ENCODE measurements at places on chromosomes 5 and 9.

DNA sequence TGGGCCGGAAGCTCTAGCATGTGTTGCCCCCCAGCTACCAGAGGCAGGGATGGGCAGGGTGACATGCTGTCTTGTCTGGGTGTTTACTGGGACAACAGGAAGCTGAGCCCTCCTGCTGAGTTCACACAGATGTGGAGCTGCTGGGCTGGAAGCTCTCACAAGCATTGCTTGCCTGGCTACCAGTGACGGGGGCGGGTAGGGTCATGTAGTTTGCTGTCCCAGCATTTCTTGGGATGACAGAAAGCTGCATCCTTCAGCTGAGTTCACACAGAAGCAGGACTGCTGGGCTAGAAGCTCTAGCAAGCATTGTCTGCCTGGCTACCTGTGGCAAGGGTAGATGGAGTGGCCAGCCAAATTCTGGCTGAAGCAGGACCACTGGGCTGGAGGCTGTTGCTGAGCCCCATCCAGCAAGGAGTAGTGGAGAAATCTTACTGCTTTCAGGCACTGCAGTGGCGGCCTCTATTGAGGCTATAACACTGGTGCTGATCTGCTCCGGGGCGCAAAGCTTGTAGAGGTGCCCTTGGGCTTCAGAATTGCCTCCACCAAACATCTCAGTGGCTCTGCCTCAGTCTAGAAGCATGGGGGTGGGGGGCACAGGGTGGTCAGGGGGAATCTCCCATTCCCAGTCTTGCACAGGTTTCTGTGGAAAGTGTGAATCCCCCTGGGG is 25.1 kb downstream of the POLK start:
- no peak for DNase-seq

GRCh38 chr9:80866121-80866520 is 823.2 kb downstream of the TLE1 start:
- DNase-seq = no peak

DNA sequence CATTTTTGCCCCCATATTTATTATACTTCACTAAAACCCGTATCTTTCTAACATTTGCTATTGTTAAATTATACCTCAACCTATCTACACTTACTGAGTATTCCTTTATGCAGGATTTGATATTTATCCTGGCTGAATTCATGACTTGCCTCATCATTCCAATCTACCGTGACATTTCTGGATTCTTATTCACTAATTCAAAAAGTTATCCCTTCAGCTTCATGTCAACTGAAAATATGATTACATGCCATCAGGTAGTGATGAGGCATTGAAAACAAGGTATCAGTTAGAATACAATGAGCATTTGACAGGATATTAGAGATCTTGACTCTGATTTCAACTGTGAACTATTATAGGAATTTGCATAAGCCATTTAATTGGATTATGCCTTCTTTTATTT is 2171.9 kb upstream of the WWC1 start:
- no peak for DNase-seq

GRCh38 chr5:68484307-68485068 is 268.9 kb downstream of the PIK3R1 start:
- no peak for DNase-seq

DNA sequence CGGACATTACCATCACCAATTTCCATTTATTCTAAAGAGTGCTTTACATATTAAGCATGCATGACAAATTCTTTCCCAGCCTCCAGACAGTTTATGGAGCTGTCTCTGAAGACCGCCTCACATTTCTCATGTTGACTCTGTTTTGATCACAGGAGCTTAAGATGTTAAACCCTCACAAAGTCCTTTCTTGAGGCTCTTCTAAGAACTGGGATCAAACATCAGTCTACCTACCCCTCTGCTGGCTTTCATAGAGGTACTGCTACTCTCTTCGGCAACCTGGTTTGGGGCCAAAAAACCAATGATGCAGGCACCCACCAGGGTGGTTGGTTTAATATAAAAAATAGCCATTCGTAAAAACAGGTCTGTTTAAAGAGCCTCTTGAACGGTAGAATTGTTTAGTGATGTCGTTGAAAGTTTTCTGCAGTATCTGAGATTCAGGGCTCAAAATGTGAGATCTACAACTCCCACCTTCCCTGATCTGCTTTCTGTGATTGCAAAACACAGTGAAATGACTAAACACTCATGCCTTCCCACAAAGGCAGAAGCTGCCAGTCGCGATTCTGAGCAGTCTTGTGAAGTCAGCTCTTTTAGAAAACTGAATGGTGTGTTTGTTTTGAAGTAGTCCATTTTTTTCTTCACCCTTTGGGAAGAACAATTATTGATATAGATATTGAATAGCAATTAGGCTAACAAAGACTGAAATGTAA is 3.5 kb downstream of the RXFP3 start:
- DNase-seq = no peak

DNA sequence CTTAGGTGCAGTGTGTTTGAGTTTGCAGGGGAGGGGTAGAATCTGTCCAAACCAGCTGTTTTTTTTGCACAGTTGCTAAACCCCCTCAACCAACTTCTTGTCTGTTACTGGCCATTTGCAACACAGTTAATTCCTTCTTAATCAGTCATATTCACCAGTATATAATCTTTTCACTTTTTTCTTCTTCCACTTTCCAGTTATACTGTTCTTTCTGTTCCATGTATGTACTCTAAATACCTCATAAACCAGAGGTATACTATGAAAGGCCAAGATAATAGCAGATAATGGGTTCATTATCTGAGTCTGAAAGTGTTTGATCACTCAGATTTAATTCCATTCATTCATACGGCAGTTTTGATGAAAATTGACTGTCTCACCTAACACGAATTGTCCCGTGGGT is 11.1 kb downstream of the SMAD5 start:
- no peak for DNase-seq

GRCh38 chr9:11023201-11023600 is 410.4 kb upstream of the PTPRD start:
- DNase-seq = no peak

DNA sequence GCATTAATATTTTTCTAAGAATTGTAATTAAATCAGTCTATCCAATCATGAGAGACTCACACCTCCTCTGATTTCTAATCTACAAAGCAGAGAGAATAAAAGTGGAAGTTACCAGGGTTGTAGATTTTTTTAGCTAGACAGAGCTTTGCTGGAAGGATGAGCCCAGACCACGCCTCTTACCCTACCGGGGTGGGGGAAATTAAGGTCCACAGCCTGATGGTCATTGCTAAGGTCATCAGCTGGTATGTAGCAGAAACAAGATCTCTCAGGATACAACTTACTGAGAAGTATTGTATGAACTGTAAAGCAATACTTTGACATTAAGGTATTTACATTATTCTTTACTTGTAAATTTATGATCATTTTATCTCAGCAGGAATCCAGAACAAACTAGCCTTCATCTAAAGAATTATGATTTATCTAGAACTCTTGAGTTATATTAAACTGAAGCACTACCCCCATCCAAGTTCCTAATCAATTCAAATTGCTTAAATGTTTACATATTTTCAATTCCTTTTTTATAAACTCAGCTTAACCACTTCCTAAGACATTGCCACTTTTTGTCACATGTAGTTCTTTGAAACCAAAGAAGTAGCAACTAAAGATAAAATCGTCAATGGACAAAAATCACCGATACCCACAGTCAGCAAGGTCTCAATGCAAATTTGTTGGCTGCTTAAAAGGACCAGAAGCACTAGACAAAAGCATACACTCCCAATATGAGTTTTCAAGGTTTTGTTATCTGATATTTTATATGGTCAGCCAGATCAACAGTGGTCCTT is 225.8 kb upstream of the DAPK1 start:
- DNase-seq = no peak

GRCh38 chr5:168135897-168136296 is 155.5 kb upstream of the WWC1 start:
- no peak for DNase-seq

DNA sequence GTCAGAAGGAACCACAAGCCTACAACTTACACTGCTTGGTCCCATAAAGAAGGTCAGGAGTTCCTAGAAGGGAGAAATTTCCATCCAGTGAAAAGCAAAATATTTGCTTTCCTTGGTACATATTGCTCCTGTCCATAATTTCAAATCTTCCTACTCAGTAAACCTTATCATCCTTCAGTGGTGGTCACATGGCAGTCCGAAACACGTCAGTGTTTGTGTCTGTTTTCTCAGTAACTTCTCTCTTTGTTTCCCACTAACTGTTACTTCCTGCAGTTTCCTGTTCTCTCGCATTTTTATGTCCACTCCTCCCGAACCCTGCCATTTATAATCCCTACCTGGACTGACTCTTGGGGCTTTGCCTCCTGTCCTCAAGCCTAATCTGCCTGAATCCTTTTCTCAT is 129.1 kb downstream of the FANCC start:
- no peak for DNase-seq

DNA sequence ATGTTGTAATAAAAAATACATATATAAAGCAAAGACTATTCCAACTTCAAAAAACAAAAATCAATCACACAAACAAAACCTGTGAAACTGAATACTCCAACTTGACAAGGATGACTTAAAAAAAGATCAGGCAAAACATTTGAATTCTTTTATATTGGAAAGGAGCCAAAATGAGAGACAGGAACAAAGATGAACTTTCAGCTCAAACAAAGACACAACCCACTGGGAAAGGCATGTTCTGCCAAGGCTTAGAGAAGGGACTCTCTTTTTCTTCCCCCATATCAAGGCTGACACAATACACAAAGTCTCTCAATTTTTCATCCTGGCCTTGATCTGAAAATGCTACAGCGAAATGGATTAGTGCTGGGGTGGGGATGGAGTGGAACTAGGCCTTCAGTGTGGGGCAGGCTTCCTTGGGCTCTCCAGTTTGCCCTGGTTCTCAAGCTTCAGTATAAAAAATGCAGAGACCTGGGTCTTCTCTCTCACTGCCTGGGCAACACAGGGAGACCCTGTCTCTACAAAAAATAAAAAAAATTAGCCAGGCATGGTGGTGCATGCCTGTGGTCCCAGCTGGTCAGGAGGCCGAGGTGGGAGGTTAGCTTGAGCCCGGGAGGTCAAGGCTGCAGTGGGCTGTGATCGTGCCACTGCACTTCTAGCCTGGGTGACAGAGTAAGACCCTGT is 11.6 kb upstream of the FAM169A start:
- no peak for DNase-seq

- DNase-seq = no peak
Observed at GRCh38 chr5:35830587-35830986, 26.1 kb upstream of the IL7R start.

GRCh38 chr9:35257986-35258659 is 96.3 kb downstream of the UNC13B start:
- DNase-seq = no peak

DNA sequence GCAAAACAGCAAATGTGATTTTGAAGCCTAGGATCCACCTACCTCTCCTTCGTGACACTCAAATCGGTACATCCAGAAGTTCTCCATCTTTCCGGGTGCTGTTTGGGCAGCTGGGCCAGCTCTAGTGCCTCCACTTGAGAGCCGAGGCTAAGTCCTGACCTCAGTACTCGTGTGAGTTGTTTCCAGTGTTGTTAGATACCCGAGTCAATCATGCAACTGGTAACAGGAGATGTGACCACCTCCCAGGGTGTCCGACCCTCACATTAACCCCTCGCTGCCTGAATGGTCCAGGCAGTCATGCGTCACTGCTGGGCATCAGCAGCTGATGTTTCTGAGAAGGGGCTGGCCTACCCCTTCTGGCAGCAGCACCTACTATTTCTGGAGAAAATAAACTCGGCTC is 170.3 kb downstream of the ENTREP1 start:
- DNase-seq = no peak

- no peak for DNase-seq
Observed at GRCh38 chr5:175257128-175257846, 186.7 kb downstream of the DRD1 start.

DNA sequence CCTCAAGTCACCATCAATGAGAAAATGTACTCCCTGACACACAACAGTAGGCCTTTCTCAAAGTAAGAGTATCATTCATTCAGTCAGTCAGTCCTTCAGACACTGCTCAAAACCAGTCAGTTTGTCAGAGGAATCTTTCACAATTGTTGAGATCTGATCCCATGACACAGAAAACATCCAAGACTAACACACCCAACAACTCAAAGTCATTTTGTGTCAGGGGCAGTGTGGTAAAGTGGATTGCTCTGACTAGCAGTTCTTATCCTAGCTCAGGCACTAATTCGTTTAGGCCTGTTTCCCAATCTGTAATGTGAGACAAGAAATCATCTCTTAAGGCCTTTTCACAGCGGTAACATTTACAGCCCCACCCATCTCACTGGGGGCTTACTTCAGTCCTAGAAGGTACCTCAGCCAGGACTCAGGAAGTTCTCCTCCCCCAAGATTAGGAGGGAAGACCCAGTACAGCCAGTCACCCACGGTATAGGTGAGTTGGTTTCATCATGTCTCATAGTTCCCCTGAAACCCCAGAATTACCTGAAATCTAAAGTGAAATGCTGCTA is 31.9 kb downstream of the SH3TC2 start:
- no peak for DNase-seq

DNA sequence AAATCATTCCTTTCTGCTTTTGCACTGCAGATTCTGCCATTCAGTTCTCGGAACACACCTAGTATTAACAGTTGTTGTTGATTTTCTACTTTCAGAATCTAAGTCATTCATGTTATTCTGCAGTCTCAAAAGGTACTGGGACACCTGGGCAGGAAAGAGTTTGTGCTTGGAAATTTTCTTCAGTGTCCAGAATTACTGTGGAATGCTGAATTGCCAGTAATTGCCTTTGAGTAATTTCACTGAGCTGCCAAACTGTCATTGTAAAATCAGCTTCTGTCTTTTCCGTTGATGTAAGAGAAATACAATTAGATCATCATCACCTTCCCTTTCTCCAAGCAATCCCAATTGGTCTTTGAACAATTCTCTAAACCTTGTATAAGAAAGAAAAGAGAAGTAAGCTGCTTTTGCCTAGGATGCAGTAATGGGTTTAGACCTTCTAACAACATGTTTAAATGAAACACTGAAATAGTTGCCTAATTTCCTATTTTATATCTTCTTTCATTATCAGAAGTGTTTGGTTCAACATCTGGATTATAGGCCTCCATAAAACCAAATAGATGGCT is 75.7 kb upstream of the TGFBR1 start:
- DNase-seq = no peak

DNA sequence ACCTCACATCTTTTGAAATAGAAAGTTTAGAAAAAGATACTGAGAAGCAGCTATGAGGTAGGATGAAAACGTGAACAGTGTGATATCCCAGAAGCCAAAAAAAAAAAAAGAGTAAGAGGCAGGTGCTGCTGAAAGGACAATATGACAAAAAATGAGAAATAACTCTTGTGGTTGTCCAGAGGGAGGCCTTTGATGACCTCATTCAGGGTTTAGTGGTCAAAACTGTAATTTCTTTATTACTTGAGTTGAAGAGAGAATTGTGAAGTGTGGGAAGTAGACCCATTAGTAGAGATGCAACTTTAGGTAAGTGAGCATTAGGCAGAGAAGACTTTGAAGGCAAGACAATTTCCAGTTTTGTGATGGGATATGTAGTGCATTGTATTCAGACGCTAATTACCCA is 1306.3 kb upstream of the ACO1 start:
- DNase-seq = no peak

- no peak for DNase-seq
Observed at GRCh38 chr9:78830301-78830700, 533.4 kb downstream of the PSAT1 start.

GRCh38 chr5:139919308-139919707 is 123.7 kb downstream of the PSD2 start:
- no peak for DNase-seq
